Activated naive CD4-positive, alpha-beta T cell treated with anti-CD3 and anti-CD28 coated beads for 36 hours (primary cell): ENCODE measurements at places on chromosomes 2 and 18. TPM values are rescaled to one million over a fixed set of nuclear protein-coding genes. Genes with fewer than 3 reads are reported as not detected.

TNFRSF11A gene
- 3.5 TPM for total RNA-seq

CRACDL gene
- total RNA-seq, result 0.35 TPM

DNA sequence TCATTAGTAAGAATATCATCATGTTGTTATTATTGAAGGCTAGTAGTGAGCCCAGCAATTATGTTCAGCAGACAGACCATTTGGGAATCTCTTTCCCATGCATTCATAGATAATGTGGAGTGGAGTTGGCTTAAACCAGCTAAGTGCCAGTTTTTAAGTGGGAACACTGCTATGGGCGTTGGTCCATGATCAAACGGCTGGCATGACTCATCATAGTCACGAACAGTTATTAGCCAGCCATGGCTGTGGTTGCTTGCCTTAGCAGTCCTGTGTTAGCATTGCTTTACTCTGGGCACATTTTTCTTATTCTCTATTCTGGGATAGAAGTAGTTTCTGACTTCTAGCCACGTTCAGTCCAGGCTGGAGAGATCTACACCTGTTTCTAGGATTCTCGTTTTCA, 17.7 kb downstream of the EIF4E2 start:
- no peaks in the 10 kb centered on the region for H3K4me1 ChIP-seq
- H3K27ac ChIP-seq, result no peak overlapping the region
- peaks cover 36% of the 10 kb centered on the region for H3K36me3 ChIP-seq
- no peak for DNase-seq
- no peak overlapping the region for H3K4me3 ChIP-seq

DNA sequence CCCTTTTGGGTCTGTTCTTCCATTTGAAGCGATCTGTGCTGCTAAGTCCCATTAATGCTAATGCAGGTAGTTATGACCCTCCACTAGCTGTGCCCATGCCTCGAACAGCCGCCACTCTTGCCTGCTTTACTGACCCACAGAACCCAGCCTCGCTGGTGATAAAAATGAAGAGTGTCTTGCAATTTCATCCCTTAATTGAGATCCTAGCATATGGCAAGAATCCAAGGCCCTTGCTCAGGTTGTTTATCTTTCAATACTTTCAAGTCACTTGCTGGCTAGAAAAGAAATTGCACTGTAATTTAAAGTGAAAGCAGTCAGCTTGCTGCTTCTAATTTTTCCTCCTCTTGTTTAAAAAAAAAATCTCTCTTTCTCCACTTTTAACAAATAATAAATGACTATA, 73.6 kb downstream of the ZNF521 start:
- no peak for DNase-seq
- H3K4me1 ChIP-seq, result no peaks in the 10 kb centered on the region
- no peak overlapping the region for H3K4me3 ChIP-seq

DNA sequence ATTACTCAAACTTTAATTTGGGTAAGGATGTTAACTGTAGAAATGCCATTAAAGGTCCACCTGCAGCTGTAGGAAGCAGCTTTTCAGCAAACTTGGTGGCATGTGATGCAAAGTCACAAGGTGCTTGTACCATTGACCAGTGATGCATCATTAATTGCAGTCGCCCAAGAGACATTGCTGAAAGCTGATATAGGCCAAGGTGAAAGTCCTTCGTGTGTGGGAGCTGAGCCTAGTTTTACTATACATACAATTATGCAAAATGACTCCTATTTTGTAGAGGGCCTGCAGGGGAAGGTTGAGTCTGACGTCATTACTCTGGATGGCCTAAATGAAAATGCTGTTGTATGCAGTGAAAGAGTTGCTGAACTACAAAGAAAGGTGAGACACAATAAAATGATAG, 40.5 kb downstream of the ALMS1 start:
- H3K27ac ChIP-seq, result no peak overlapping the region
- H3K4me1 ChIP-seq, result no peaks in the 10 kb centered on the region
- no peak for DNase-seq
- H3K27me3 ChIP-seq, result no peaks in the 10 kb centered on the region
- peaks cover 20% of the 10 kb centered on the region for H3K36me3 ChIP-seq

GRCh38 chr18:34283506-34283905, 58.8 kb upstream of the NOL4 start:
- H3K4me1 ChIP-seq, result no peaks in the 10 kb centered on the region
- no peak overlapping the region for H3K4me3 ChIP-seq
- no peak for DNase-seq
- no peak overlapping the region for H3K27ac ChIP-seq

GRCh38 chr2:38259311-38259710, 117.8 kb downstream of the ATL2 start:
- H3K4me1 ChIP-seq, result peaks cover 12% of the 10 kb centered on the region
- H3K36me3 ChIP-seq, result no peaks in the 10 kb centered on the region
- peaks cover 8% of the 10 kb centered on the region for H3K27me3 ChIP-seq
- no peak for DNase-seq
- no peak overlapping the region for H3K4me3 ChIP-seq

- peaks cover 36% of the 10 kb centered on the region for H3K4me1 ChIP-seq
- H3K4me3 ChIP-seq, result peak overlapping the region; percentile 69
- H3K27me3 ChIP-seq, result no peaks in the 10 kb centered on the region
- peak overlapping the region; percentile 11 for H3K27ac ChIP-seq
Measured at GRCh38 chr2:242031481-242032019, 162.0 kb downstream of the RTP5 start.

DNA sequence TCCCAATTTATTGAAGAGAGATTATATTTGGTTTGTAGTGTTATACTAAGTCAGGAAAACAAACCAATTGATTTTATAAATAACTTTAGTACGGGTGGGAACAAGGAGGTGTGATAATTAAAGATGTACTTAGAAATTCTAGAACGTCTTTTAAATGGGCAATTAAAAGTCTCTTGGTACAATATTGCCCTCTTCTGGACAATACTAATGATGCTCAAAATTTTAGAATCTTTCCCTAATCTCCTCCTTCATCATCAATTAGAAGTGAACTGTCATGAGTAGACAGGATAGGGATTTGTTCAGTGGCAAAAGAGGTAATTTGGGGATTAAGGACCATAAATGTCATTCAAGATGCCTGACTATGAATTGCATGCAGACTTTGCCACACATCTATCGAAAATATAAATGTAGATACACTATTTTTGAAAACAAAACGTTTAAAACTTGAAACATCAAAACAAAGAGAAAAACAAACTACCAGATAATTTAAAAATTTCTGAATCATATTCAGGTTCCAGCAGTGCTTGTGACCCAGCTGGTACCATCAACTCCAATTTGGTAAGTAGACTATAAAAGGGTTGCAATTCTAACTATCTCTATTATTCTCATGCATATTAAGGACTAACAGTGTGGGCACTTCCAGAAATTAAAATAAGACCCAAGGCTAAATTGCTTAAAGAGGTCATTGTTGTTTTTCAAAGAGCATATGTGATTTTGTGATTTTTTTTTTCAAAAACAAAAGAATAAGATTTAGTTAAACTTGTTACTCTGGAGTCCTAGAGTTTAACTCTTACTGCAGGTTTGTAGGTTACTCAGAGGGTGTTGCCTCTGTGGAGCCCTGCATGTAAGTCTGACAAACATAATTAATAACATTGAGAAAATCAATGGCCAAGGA, 123.5 kb downstream of the LAMA3 start:
- H3K27me3 ChIP-seq, result no peaks in the 10 kb centered on the region
- no peak overlapping the region for H3K27ac ChIP-seq
- no peaks in the 10 kb centered on the region for H3K36me3 ChIP-seq
- peaks cover 21% of the 10 kb centered on the region for H3K4me1 ChIP-seq
